BJ (cell line): ENCODE measurements at places on chromosomes 3 and 15. TPM values are rescaled to one million over a fixed set of nuclear protein-coding genes. Genes with fewer than 3 reads are reported as not detected.

DNA sequence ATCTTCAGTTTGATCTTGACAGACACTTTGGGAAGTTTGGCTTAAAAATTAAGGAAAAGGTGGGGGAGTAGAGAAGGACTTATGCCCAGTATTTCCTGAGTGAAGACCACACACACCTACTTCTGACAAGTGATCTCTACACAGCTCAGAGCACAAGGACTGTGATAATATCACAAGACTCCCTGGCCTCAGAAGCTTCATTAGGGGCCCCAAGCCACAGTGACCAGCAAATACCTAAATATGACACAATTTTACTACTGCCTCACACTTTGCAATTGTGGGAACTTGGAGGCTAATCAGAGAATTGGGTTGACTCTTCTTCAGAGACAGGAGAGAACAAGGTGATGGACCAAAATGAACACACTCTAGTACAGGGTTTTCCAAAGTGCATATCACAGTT is 2.6 kb downstream of the ILDR1 start:
- DNase-seq: no peak

DNA sequence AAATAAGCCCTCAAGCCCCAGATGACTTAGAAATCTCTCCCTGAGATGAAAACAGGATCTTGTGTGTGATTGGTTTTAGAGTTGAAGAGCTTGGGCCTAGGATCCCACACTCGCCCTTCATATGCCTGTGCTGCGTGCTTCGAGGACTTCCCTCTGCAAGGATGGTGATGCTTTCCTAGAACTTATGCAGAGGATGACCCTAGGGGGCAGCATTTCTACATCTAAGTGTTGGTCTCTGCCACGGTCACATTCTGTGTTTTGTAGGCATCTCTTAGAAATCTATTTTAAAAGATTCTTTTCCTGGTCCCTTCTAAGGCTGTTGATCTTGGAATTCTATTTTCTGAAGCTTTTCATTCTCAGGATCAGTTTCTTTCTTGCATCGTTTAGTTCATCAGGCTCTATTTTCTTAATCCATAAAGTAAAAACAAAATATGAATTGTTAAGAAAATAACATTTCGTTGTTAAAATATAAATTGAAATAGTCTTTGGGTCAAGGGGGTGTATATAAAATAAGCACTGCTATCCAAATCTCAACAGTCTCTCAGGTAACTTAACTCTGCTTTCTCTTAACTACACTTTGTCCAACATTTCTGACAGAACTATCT is 45.7 kb downstream of the WDR76 start:
- DNase-seq: peak; percentile 15

GRCh38 chr3:149003653-149004305 is 12.4 kb downstream of the GYG1 start:
- DNase-seq: no peak

DNA sequence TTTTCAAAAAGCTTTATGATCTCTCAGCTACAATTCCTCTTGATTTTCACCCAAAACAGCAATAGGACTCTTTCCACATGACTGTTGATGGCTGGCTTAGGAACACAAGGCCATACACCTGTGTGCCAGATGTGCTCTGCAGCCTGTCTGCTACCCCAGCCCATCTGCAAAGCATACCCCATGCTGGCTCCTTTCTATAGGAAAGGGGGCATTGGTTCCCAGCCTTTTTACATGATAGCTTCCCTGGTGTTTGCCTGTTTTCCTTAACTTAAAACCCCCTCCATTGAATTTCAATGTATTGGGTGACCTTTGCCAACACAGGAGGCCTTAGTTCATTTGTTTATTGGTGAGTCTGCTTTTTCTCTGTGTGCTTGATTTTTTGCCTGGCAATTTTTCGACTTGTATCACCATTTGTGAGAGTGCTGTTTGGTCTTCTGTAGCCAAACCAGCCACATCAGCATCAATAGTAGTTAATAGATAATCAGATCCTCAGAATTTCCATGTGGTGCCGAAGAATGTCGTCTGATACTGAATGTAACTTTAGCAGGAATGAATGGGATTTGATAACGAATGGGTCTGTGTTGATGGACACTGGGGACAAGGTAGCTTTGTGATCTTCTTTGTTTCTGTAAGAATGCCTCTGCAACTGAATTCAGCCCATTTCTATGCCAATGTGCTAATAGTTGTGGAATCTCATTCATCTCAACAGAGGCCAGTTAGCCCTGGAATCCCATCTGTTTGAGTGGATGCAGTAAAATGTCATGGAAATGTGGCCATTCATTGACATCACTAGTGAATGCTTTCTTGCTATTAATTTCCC is 272.2 kb upstream of the RARB start:
- no peak for DNase-seq

- no peak for DNase-seq
Observed at GRCh38 chr15:59371458-59372351, 966 bp downstream of the MYO1E start.

DNA sequence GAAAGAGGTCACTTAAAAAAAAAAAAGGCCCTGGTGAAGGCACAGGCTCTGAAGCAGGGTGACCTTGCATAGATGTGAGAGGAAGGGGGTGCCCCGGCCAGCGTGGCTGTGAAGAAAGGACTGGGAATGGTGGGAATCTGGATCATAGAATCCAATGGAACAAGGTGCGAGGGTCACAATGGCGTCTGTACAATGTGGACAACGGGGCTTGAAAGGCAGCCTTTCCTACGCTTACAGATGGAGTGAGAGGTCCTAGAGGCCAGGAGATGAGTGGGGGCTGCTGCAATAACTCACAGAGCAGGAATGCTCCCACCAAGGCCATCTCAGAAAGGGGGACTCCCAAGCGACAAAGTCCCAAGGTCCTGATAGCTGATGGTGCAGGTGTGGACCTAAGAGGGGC is 162.2 kb downstream of the ATP10A start:
- no peak for DNase-seq

- DNase-seq: no peak
Observed at GRCh38 chr3:136576279-136577009, 175.7 kb downstream of the STAG1 start.

DNA sequence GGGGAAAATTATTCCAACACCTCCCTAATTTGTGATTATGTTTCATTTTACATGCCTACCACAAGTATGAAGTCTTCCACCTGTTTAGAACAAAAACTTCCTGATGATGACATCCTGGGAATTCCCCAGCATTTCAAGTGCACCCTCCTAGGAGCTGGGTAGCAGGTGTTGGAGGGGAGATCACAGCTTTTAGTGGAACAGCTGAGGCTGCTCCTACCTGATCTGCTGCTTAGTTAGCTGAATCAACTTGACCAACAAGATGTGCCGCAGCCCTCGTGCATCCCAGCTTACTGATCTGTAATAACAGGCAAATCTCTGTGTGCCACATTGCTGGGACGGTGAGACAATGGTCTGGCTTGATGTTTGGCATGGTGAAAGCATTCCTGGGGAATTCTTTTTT is 29.7 kb downstream of the TRAK1 start:
- no peak for DNase-seq

GRCh38 chr3:23036728-23037127 is 166.4 kb upstream of the UBE2E2 start:
- no peak for DNase-seq

DNA sequence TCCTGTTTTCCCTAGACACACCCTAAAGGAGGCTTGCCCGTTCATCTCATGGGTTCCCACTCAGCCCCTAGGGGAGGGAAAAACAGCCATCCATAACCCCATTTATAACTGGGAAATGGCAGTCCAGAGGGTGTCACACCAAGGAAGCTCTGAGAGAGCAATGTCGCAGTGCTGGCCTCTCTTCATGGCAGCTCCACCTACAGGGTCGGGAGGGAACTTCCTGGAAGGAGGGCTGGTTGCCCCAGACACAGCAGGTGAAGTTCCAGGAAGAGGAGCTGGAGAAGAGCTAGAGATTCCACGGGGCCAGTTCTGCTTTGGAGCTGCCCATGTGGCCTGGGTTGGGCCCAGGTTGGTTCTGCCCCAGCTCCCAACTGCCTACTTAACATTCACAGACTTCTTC is 22.3 kb upstream of the LINGO1 start:
- no peak for DNase-seq

DNA sequence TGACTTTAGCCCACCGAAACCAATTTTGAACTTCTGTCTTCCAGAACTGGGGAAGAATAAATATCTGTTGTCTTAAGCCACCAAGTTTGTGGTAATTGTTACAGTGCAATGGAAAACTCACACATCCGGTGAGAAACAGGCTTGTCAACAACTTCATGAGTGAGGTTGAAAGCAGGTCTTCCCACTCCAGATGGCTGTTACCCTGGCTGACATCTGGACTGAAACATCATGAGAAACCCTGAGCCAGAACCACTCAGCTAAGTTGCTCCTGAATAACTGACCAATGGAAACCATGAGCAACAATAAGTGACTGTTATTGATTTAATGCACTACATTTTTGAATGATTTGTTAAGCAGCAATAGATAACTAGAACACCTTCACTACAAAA is 10.3 kb downstream of the ACSBG1 start:
- no peak for DNase-seq

DNA sequence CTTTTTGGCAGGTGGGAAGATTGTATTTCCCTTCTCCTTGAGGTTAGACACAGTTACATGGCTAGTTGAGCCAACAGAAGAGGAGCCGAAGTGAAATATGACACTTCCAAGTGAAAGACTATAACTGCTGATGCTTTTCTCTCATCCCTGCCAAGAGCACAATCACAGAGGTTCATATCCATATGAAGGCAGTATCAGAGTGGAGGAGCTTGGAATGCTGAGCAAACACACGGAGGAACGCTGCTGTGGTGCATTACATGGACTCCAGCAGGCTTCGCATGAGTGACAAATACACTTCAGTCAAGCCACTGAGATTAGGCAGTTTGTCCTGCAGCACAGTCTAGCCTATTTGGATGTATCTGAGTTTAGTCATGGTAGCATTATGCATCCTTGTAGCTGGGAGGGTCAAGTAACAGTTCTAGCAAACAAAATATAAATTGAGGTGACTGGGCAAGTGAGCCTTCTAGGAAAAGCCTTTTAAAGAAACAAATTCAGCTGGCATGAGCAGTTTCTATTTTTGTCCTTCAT is 5.4 kb downstream of the IQCF6 start:
- no peak for DNase-seq

GRCh38 chr3:112027826-112028225 is 6.7 kb upstream of the TMPRSS7 start:
- no peak for DNase-seq

- no peak for DNase-seq
Observed at GRCh38 chr15:25691544-25692430, 171.3 kb downstream of the ATP10A start.

GRCh38 chr3:120625159-120625586 is 29.0 kb downstream of the NDUFB4 start:
- DNase-seq: no peak

DNA sequence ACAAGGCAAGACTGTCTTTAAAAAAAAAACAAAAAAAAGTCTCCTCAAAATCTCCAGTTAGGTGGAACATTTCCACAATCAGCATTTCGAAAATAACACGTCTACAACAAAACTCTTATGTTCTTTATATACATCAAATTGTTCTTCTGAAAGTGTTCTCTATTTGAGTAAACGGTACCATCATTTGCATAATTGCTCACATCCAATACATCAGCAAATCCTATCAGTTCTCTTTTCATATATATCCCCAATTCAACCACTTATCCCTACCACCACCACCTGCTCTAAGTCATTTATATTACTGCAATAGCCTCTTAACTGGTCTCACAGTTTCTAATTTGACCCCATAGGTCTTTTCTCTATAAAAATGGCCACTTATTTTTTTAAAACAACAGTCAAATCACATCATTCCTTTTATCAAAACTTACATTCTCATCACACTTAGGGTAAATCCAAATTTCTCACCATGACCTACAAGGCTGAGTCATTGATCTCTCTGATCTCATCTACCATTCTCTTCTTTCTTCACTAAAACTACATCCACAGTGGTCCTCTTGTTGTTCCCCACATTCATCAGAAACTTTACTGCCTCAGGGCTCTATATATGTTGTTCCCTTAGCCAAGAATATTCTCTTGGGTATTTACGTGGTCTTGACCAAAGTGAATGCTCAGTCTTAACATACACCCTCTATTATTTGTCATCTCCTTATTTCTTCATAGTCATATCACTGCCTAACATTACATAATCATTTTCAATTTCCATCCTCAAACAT is 237.0 kb downstream of the SCAPER start:
- DNase-seq: no peak

DNA sequence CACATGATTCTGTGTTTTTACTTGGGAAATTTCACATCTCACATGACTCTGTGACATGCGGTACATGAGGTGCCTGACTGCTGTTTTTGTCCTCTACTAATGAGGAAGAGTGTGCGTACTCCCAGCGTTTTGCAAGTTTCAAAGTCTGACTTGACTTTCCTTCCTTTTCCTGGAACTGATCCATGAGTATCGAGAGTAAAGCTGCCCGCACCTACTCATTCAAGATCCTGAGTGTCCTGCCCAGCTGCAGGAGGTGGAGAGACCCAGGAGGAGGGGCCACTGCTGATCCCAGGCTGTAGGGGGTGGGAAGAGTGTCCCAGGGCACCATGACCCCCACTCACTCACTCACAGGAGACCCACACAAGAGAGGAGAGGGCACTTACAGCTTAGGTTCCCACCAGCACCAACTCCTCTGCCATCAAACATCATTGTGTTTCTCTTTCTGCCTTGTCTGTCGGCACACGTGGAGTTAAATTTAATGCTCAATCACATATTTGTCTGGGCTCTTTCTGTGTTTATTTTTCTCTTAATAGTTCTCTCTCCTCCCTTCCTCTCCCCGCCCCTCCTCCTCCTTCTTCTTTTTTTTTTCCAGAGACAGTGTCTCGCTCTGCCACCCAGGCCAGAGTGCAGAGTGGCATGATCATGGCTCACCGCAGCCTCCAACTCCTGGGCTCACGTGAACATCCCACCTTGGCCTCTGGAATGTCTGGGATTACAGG is 1.4 kb downstream of the CCR5AS start:
- no peak for DNase-seq

DNA sequence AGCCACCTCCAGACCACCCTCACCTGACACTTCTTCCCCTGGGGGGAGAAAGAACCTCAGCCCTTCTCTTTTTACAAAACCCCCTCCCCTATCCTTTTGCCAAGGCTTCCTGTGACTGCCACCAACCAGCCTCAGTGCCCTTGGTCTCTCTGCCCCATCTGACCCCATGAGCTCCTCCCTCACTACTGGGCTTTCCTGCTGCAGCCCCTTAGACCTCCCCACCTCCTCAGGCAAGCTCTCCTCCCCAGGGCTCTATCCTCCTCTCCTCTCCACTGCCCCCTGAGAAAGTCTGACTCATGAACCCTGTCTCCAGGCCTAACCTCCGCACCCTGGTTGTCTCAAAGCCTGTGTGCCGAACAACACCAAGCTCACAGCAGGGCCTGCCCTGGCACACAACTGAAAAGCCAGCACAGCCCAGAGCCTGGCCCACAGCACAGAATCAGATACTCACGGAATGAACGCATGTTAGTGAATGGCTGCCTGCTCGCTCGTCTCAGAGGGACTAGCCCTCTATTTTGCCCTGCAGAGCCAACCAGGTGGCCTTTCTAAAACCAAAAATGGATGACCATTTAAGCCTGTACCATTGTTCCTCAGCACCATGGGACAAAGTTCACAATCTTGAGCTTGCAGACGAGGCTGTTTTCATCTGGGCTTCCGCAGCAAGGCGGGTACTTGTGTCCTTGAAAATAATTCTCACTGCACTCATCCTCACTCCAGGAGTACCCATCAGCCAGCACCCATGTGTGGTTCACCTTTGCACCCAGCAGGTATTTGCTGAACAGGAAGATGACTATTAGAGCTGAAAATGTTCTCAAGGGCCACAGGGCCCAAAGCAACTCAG is 1.7 kb downstream of the CHDH start:
- DNase-seq: no peak

SOX14 gene
- polyA plus RNA-seq: not detected in 2 replicates

ESYT3 gene
- 0.09 TPM in 2 replicates for polyA plus RNA-seq

SKOR1 gene
- 0.02 TPM in 1 of 2 replicates, not detected in the other for polyA plus RNA-seq

CORO2B gene
- polyA plus RNA-seq: 5.1 and 7.7 TPM in 2 replicates

RSL24D1 gene
- 32.0 and 88.4 TPM in 2 replicates for polyA plus RNA-seq

DPPA4 gene
- polyA plus RNA-seq: not detected in 2 replicates

CCDC80 gene
- polyA plus RNA-seq: 199 and 291 TPM in 2 replicates

FEZF2 gene
- not detected in 2 replicates for polyA plus RNA-seq

GABRA5 gene
- 0.25 and 0.40 TPM in 2 replicates for polyA plus RNA-seq
